ENCODE measurements at places on chromosomes 16 and 17. TPM values are rescaled to one million over a fixed set of nuclear protein-coding genes. Genes with fewer than 3 reads are reported as not detected.

Gene COPZ2
- 5.4 TPM for total RNA-seq

Gene CHAD
- not detected for total RNA-seq

Gene CDYL2
- 63.2 TPM for total RNA-seq

Gene ASPA
- not detected for total RNA-seq

Gene ALDH3A1
- not detected for total RNA-seq

Gene COX6A2
- total RNA-seq: not detected

Gene ABI3
- total RNA-seq: 121 TPM

DNA sequence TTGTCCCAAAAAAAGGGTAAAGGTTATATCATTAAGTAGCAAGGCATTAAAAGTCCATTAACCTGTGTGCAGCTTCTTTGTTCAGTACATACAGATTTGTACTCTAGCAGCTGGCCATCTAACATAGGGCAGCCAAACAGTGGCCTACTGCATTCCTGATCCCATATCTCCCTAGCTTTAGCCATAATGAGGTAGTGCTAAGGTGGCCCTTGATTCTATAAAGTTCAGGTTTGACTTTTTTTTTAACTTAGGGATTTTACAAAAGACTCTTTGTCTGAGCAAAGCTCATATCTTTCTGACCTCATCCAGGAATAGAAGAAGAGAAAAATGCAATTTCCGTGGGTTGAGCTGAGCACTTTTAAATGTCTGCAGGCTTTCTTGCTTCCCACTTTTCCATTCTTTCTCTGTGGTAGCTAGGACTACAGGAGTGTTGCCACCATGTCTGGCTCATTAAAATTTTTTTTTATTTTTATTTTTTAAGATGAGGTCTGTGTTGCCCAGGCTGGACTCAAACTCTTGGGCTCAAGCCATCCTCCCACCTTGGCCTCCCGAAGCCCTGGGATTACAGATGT, 19.5 kb upstream of the CDC6 start:
- H3K27me3 ChIP-seq: no peaks in the 10 kb centered on the region
- H3K36me3 ChIP-seq: peaks cover 10% of the 10 kb centered on the region
- H3K27ac ChIP-seq: no peak overlapping the region

DNA sequence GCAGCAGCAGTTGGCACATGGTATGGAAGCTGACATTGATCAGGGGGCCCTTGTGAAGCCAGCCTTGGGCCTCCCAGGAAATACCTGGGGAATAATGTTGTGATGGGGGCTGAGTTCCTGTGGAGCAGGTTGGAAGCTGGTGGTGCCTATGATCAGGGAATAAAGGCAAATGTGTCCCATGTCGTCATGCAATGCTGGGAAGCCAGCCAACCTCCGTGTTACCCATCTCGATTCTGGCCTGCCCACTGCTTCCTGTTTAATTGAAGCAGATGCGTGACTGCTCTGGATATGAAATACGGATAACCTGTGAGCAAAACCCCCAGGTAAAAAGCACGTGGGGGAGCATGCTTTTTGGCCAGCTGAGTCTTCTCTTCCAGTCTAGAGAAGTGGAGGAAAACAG, 580.4 kb upstream of the HSBP1 start:
- DNase-seq: peak; percentile 11
- no peaks in the 10 kb centered on the region for H3K27me3 ChIP-seq
- no peaks in the 10 kb centered on the region for H3K4me1 ChIP-seq
- H3K36me3 ChIP-seq: no peaks in the 10 kb centered on the region
- H3K4me3 ChIP-seq: no peak overlapping the region
- no peak overlapping the region for H3K27ac ChIP-seq

DNA sequence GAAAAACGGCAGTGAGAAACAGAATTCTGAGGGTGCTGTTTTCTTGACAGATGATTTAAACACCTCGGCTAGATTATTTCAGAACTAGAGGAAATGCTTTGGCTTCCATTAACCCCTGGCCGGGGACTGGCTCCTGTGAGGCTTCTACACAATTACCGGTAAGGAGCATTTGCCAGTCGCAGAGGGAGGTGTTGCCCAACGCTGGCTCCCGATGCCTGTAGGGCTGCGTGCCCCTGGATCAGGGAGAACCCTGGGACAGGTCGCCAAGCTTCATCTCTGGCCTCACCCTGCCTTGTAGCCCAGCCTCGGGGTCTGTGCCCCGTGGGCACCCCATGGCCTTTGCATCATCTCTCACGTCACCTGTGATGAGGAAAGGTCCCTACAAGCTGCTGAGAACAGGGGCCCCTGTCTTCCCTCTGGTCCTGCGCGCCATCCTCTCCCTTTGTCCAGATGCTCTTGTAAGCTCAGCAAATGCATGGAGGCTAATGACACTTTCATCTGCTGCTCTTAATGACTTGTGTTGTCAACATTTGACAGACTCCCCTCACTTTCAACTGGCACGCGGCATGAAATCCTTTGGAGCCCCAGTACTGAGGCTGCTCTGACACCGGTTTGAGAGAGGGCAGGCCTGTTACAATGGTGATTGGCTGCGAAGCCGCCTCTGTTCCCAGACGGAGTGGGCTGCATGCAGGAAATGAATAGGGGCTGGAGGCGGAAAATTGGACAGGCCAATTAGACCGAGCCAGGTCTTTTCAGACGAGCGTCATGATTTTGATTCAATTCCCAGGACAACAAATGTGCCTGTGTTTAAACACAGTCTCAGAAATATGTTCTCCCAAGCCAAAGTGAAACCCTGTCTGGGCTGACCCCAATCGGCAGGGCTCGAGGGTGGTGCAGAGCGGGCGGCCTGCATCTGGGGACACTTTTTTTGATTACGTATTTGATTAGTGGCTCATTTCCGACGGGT, 85.5 kb upstream of the DOC2B start:
- H3K36me3 ChIP-seq: no peaks in the 10 kb centered on the region
- no peak for DNase-seq
- H3K27ac ChIP-seq: no peak overlapping the region
- no peak overlapping the region for H3K4me3 ChIP-seq
- no peaks in the 10 kb centered on the region for H3K4me1 ChIP-seq

DNA sequence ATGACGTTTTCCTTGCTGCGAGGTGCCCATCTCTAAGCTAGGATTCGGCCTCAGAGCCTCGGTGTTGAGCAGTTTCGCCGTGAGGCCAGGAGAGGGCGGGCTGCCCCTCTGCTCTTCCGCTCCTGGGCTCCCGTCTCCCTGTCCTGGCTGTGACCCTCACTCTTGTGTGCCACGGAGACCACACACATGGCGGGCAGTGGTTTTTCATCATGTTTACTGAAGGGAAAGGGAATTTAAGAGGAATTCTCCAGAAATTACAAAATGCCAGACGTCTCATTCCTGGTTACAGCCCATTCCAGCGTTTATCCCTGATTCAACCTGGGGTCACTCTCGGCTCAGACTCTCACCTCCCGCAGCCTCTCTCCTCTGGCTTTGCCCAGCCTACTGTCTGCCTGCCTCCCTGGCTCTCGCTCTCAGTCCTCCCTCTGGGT, 96.8 kb upstream of the ELAC2 start:
- H3K4me1 ChIP-seq: no peaks in the 10 kb centered on the region
- DNase-seq: no peak
- no peaks in the 10 kb centered on the region for H3K36me3 ChIP-seq
- no peak overlapping the region for H3K4me3 ChIP-seq
- H3K27ac ChIP-seq: no peak overlapping the region
- H3K27me3 ChIP-seq: no peaks in the 10 kb centered on the region

GRCh38 chr16:19213885-19214284, 45.8 kb downstream of the SYT17 start:
- H3K27ac ChIP-seq: no peak overlapping the region
- DNase-seq: no peak
- peaks cover 8% of the 10 kb centered on the region for H3K4me1 ChIP-seq
- H3K36me3 ChIP-seq: no peaks in the 10 kb centered on the region
- no peak overlapping the region for H3K4me3 ChIP-seq

GRCh38 chr17:51954232-51954765, 204.2 kb downstream of the CA10 start:
- H3K27ac ChIP-seq: no peak overlapping the region
- no peaks in the 10 kb centered on the region for H3K36me3 ChIP-seq
- no peaks in the 10 kb centered on the region for H3K4me1 ChIP-seq
- no peak overlapping the region for H3K4me3 ChIP-seq
- no peak for DNase-seq

DNA sequence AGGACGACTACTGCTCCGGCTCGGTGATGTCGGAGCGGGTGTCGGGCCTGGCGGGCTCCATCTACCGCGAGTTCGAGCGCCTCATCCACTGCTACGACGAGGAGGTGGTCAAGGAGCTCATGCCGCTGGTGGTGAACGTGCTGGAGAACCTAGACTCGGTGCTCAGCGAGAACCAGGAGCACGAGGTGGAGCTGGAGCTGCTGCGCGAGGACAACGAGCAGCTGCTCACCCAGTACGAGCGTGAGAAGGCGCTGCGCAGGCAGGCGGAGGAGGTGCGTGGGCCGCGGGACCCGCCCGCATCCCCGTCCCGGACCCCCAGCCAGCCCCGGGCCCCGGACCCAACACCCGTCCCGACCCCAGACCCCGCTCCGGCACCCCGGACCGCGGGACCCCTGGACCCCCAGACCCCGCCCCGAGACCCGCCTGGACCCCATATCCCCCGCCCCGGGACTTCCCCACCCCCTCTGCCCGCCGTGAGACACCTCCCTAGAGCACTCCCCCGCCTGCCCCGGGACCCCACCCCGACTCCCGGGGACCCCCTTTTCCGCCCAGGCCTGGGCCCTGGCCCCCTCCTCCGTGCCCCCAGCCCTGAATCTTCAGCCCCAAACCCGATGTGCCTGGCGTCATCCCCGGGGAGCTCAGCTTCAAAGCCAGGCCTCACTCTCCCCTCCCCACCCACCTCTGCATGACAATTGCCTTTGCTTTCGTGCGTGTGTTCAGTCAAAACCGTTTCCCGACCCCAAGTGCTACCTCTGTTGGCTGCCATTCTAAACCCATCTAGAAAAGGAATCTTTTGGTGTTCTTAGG, 594 bp downstream of the MAPK8IP3 start:
- peaks cover 10% of the 10 kb centered on the region for H3K36me3 ChIP-seq
- peak; percentile 66 for DNase-seq
- H3K4me3 ChIP-seq: peak overlapping the region; percentile 99
- peak overlapping the region; percentile 89 for H3K27ac ChIP-seq
- no peaks in the 10 kb centered on the region for H3K27me3 ChIP-seq
- peaks cover 31% of the 10 kb centered on the region for H3K4me1 ChIP-seq

DNA sequence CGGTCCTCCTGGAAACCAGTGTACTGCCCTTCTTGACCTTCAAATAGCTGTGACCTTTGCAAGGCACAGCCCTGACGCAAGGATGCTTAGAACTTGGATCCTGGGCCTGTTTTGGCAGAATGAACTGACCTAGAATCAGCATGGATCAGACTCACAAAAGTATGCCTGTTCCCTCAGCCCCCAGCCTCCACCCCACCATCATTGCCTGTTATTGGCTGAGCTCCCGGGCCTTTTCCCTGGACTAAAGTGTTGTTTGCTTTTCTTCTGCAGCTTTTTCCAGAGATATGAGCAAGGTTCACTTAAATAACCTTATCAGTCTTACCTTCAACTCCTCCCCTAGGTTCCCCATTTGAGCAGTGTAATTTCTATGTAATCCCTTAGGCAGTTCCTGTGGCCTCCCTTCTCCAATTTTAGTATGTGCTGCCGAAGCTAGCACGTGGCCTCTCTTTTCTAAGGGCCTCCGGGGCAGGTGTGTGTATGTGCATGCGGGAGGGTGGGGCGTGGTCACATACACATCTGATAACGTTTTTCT, 347.4 kb downstream of the MAF start:
- H3K27ac ChIP-seq: no peak overlapping the region
- H3K4me3 ChIP-seq: no peak overlapping the region
- no peak for DNase-seq
- no peaks in the 10 kb centered on the region for H3K36me3 ChIP-seq
- peaks cover 2% of the 10 kb centered on the region for H3K27me3 ChIP-seq
- H3K4me1 ChIP-seq: no peaks in the 10 kb centered on the region

- H3K4me3 ChIP-seq: no peak overlapping the region
- no peak overlapping the region for H3K27ac ChIP-seq
- DNase-seq: no peak
- H3K27me3 ChIP-seq: peaks cover 3% of the 10 kb centered on the region
These were observed 66.5 kb downstream of the MRM1 start for GRCh38 chr17:36667922-36668321.

GRCh38 chr17:45155483-45155882, 6.2 kb upstream of the HEXIM2 start:
- H3K36me3 ChIP-seq: peaks cover 15% of the 10 kb centered on the region
- H3K27me3 ChIP-seq: no peaks in the 10 kb centered on the region

DNA sequence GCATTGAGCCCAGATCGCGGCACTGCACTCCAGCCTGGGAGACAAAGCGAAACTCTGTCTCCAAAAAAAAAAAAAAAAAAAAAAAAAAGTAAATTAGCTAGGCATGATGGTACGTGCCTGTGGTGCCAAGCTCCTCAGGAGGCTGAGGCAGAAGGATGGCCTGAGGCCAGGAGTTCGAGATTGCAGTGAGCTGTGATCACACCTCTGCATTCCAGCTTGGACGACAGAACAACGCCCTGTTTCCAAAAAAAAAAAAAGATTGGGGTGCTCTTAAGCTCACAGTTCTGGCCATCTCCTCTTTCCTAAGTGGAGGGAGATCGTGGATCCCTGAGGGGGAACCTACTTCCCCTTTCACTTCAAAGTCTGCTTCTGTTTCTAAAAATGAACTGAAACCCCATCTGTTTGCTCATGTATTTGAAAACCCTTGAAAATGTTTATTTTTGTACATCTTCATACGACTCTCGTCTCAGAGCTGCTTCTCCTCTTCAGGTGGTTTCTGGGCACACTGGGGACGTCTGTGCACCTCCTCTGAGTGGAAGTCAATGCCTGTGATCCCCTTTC, 138.8 kb downstream of the PRKCA start:
- no peak for DNase-seq
- no peak overlapping the region for H3K4me3 ChIP-seq
- H3K4me1 ChIP-seq: peaks cover 7% of the 10 kb centered on the region
- H3K27ac ChIP-seq: no peak overlapping the region

GRCh38 chr17:50176559-50177357, 11.0 kb downstream of the SGCA start:
- H3K4me1 ChIP-seq: peaks cover 4% of the 10 kb centered on the region
- no peak overlapping the region for H3K27ac ChIP-seq
- no peak for DNase-seq
- no peak overlapping the region for H3K4me3 ChIP-seq

- H3K4me3 ChIP-seq: no peak overlapping the region
- H3K36me3 ChIP-seq: no peaks in the 10 kb centered on the region
- no peak overlapping the region for H3K27ac ChIP-seq
- no peaks in the 10 kb centered on the region for H3K4me1 ChIP-seq
- no peak for DNase-seq
- no peaks in the 10 kb centered on the region for H3K27me3 ChIP-seq
These were observed 1033.6 kb downstream of the CDH8 start for GRCh38 chr16:61002479-61003204.

GRCh38 chr17:76783146-76783545, 45.2 kb downstream of the MFSD11 start:
- no peak overlapping the region for H3K27ac ChIP-seq
- H3K36me3 ChIP-seq: peaks cover 9% of the 10 kb centered on the region
- no peaks in the 10 kb centered on the region for H3K27me3 ChIP-seq
- no peak overlapping the region for H3K4me3 ChIP-seq
- no peak for DNase-seq
- peaks cover 3% of the 10 kb centered on the region for H3K4me1 ChIP-seq

GRCh38 chr17:75345514-75346167, 56.4 kb upstream of the SLC25A19 start:
- no peaks in the 10 kb centered on the region for H3K27me3 ChIP-seq
- H3K27ac ChIP-seq: peak overlapping the region; percentile 75
- peaks cover 78% of the 10 kb centered on the region for H3K4me1 ChIP-seq
- H3K4me3 ChIP-seq: peak overlapping the region; percentile 23
- H3K36me3 ChIP-seq: peaks cover 8% of the 10 kb centered on the region
